Hematopoietic multipotent progenitor cell treated with erythropoietin and hydrocortisone succinate and interleukin-3 and kit ligand, for 6 days (in vitro differentiated cells): ENCODE measurements at places on chromosomes 3 and 15.

DNA sequence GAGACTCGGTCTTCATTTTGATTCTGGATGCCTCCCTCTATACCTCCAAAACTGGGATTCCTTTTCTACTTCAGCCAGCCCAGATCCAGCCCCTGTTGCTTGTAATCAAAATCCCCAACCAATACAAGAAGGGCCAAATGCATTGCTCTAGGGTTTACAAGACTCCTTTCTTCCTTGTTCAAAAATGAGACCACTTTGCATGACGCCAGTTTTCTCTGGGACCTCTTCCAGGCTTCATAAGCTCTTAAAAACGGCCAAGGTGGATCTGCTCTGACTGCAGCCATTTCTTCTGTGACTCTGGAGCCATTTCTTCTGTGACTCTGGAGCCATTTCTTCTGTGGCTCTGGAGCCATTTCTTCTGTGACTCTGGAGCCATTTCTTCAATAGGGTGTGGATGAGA is 71.9 kb downstream of the ADAMTS17 start:
- DNase-seq = no peak

- peak; percentile 55 for DNase-seq
Measured at GRCh38 chr3:172698631-172699030, 12.2 kb downstream of the NCEH1 start.

- no peak for DNase-seq
Measured at GRCh38 chr3:88618021-88618645, 468.4 kb downstream of the C3orf38 start.

DNA sequence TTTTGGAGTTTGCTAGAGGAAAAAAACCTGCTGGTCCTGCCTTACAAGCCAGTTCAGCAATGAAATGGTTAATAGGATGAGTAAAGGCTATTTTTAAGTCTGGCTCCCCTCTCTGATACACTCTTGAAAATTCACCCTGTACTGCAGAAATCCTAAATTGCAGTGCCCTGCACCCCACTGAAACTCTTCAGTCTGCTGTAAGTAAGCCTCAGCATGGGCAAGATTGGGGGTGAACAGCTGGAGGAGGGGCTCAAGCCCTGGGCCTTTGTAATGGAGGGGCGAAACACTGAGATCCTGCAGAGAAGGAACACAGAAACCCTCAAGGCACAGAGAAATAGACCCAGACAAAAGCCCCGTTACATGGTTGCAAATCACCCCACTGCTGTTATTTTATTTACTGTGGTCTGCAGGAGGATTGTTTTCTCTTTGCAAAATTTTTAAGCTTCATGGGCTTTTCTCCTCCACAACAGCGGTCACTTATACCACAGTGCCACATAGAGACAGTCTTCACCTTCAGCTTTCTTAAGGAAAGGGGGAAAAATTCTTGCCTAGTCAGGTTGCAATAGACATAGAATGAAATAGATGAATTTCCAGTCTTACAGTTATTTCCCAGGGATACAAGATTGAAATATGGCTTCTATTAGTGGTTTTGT is 45.0 kb downstream of the SOX2 start:
- no peak for DNase-seq

DNA sequence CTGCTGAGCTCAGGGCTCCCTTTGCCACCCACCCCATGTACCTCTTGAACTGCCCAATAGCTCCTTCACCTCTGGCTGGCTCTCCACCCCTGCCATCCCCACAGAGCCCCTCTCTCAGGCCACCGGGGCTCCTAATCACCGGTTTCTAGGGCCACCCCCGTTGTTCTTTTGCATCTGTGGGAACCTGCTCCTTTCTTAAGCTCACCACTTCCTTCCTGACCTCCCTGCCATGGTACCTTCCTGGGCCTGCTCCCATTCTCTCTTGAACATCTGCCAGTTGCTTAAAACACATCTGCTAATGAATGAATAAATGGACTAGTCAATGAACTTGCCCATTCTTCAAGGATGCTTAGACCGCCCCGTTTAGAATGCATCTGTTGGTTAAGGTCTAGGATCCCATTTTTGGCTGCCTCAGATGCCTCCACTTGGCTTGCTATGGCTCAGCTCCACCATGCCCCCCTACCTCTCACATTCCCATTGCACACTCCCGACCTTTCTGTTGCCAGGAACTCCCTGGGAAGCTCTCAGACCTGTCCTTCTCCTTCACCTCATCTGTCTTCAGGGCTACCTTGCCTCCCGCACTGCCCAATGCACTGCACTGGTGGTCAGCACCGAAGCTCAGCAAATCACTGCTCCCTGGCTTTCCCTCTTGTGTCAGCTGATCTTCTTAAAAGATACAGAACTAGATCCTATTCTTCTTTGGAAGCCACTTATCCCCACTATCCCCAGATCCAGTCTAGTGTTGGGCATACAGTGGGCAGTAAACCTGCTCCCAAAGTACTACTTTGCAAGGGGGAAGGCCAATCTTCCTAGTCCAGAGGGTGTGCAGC is 9.1 kb downstream of the AMOTL2 start:
- no peak for DNase-seq

DNA sequence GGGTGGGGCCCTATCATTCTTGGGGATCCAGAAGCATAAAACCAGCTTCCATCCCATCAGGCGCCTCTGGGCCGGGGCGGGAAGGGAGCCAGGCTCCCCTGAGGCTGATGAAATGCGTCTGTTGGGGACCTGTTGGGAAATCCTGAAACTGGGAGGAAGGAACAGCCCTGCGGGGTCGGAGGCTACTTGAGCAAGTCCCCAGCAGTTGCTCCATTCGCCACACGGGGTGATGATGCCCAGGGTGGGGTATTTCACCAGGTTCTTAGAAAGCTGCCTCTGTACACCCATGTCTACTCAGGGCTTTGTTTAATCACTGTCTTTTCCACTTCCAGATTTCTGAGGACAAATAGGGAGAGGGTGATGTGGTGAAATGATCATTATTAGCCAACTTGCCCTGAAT is 25.4 kb upstream of the TSEN2 start:
- DNase-seq = peak; percentile 19

DNA sequence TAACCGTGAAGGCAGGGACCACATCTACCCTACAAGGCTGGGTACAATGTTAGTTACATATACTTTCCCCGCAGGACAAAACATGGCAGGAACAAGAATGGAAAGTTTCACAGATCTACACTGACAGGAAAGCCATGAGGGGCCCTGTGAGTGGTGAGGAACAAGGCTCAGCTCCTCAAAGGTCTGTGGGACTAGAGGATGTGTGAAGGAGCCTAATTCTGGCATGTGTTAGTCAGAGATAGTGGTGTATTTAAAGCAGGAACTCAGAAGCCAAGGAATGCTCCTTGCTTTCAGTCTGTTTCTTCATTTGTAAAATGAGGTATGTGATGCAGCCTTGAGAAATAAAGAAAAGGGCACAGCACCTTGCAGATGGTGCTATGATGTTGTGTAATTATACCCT is 25.1 kb downstream of the ETV5 start:
- no peak for DNase-seq

DNA sequence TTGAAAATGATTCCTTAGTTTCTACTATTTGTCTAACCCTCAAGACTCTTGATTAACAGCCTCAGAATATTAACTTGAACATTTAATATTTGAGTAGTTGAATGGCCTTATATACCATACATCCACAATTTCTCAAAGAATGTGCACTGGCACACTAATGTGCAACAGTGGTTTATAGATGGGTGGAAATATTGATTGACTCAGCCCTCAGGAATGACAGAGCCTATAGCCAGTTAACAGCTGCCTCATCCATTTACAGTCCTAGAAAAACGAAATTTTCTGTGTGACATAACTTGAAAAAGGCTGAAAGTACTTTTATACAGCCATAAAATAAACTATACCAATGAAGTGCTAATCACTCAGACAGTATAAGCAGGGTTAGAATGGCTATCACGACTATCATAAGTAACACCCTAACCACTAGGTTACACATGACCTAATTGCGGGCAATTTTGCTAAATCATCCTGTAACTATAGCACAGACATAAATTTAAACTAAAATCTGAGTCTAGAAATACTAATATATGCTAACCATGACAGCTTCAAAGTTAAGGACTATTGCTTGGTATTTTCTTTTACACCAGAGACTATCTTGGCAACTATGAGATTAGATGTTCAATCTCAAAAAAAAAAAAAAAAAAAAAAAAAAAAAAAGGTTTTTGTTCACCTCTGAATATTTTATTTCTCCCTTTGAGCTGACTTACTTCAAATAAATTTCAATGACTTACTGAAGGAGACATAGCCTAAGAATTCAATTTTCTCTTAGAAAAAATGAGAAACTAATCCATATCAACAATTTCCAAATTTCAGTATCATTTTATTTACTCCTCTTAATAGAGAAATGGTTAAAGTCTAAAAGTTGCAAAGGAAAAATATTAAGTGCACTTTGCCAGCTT is 9.3 kb downstream of the SECISBP2L start:
- peak; percentile 75 for DNase-seq

GRCh38 chr3:151835751-151836525 is 22.0 kb downstream of the AADAC start:
- DNase-seq = peak; percentile 28

GRCh38 chr3:141816958-141817357 is 53.8 kb downstream of the GRK7 start:
- DNase-seq = no peak

GRCh38 chr3:187287256-187287655 is 4.3 kb downstream of the MASP1 start:
- no peak for DNase-seq

GRCh38 chr3:177110895-177111294 is 86.4 kb downstream of the TBL1XR1 start:
- no peak for DNase-seq

DNA sequence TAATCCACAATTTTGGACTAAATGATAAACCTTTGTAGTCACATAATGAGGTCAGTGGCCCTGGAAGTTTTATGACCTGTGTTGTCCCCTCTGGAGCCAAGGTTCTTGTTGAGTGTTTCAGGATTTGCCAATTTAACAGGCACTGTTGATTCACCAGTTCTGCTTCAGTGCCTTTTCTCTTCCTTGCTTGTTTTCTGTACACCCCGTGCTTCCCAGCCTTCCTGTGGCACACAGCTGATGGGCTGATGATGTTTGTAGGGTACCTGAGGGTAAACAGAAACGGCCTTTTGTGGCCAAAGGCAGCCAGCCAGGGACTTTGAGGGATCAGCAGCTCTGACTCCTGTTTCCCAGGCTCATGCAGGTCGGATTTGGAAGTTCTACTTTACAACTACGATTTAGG is 13.3 kb downstream of the GYG1 start:
- no peak for DNase-seq

- peak; percentile 80 for DNase-seq
Measured at GRCh38 chr3:39990532-39990931, 181.1 kb downstream of the MYRIP start.

DNA sequence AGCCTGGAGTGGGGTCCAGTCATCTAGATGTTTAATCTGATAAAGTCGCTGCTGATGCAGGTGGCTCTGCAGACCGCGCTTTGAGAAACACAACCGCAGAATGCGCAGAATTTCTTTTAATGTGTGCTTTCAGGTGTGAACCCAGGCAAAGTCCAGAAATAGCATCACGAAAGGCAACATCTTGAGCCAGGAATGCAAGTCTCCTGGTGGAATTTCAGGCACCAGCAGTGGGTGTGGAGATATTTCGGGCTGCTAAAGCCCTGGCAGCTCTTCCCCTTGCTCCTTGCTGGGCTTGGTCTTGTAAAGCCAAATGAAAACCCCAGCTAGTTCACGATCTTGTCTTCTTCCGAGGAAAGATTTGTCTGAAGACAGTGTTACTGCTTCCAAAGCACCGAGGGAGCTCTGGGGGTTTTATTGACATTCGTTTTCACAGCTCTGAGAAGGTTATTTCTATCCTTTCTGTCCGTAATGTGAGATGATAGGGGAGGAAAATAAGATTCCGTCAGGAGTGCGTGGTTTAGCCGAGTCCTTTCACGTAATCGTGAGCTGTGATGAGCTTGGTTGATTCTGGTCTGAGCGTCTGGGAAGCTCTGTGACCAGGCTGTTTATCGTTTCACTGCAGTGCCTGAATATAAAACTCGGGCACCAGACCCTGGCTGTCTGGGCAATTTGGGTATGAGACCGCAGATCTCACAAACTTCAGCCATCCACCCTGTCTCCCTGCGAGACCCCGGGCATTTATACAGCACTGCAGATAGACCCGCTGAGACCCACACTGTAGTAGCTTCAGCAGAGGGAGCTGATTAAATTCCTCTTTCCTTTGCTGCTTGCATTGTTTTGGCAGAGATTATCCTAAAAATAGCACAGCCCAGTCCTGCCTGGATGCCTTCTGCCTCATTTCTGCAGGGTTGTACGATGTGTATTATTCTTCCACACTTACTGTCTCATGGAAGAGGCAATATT is 67.0 kb upstream of the SLC25A26 start:
- no peak for DNase-seq

GRCh38 chr3:117003501-117003900 is 293.9 kb downstream of the TUSC7 start:
- no peak for DNase-seq

DNA sequence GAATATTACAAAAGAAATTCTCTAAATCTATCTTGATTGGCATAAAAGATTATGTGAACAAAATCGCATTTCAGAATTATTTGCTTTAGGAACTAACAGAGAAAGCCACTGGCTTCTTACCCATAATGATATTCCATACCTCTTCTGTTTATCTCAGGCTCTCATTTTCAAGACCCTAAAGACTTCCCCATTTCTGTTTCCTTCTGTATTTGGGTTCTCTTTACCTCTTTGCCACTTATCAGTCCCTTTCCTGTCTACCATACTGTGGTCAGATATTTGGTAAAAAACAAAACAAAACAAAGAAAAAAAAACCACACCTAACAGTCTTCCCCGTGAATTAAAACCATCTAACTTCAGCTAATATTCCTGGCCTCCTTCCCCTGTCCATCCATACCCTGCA is 108.5 kb downstream of the LRRC28 start:
- DNase-seq = peak; percentile 46

GRCh38 chr3:107813026-107813425 is 277.8 kb downstream of the CD47 start:
- no peak for DNase-seq

GRCh38 chr3:79018671-79019136 is 749.1 kb downstream of the ROBO1 start:
- DNase-seq = peak; percentile 41

DNA sequence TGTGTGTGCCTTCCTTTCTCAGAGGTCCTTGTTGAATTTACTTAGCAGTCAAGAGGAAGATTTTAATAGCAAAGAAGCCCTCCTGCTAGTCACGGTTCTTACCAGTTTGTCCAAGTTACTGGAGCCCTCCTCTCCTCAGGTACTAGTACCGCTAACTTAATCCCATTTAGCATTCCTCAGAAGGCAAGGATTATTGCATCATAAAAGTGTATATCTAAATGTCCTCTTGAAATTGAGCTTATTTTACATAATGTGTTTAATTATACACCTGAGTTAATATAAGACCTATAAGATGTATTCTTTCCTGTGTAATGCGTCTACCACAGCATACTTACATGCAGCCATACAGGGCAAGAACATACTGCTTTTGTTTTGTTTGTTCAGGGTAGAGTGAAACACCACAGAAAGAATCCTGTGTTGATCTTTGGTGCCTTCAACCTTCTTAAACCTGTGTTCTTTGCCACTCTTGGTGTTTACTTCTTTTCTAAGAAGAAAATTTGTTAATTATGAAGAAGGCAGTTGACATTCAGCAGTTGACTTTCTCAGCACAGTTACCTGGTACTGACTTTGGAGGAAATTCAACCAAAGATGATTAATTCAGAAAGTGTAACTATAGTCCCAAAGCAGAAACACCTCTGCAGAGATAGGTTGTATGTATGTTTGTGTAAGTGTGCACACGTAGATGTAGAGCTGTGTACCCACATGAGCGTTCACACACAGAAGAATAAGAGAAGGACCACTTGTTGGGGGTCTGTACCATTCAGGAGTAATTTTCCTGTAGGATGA is 33.1 kb downstream of the POLG start:
- no peak for DNase-seq

GRCh38 chr15:42094512-42094963 is at the start of gene PLA2G4D:
PLA2G4D (minus strand) TSS chr15:42094562; CDS start chr15:42094459, 103 bp downstream.
- DNase-seq = no peak
